ENCODE measurements at places on chromosomes 2 and 18.

GRCh38 chr18:61992285-61992684 lies 99.5 kb upstream of the RNF152 start:
- DNase-seq, result no peak

- DNase-seq, result no peak
These were observed 27.0 kb downstream of the CDH2 start for GRCh38 chr18:28149810-28150420.

DNA sequence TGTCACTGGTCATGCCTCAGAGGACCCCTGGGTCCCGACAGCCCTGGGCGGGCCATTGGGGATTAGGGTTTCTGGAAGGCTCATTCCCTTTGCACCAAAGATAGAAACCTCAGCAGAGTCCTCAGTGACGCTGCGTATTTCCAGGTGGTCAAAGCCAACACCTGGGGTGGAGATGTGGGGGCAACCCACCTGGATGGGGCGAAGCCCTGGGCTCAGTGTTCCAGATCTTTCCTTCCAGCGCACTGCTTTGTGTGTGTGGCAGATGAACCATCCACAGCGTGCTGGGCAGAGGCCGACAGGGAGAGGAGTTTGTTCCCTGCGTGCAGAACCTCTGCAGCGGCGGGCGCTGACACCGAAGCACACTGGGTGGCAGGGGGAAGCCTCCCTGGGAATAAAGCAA lies 143.9 kb downstream of the CTIF start:
- DNase-seq, result no peak

GRCh38 chr2:172858473-172858745 lies 122.8 kb downstream of the RAPGEF4 start:
- DNase-seq, result no peak

DNA sequence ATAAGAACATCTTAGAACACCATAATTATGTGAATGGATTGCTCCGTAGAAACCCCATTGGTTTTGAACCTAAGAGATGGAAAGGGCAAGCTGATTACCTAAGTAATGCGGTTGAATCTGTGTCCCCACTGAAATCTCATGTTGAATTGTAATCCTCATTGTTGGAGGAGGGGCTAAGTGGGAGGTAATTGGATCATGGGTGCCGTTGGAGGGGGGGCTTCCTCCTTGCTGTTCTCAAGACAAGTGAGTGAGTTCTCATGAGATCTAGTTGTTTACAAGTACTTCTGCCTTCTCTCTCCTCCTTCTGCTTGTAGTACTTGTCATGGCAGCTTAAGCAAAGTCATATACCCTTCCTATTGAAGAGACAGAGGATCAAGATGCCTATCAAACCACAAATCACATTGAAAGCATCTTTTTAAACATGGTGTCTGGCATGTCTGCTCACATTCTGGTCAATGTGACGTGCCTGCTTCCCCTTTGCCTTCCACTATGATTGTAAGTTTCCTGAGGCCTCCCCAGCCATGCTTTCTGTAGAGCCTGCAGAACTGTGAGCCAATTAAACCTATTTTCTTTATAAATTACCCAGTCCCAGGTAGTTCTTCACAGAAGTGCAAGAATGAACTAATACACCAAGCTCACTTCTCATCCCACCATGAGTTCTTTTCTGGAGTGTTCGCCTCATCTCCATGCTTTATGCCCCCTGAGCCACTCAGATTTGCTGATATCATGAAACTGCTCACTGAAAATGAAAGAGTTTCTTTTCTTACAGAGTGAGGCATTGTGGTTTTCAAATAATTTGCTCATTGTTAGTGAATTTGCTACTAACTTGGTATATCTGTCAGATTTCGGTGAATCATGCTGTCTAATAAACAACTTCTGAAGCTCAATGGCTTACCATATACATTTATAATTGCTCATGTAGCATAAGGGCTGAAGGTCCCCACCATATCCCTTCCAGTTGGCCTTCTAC lies 23.6 kb downstream of the KCNE4 start:
- no peak for DNase-seq

- no peak for DNase-seq
These were observed 45.0 kb downstream of the MBP start for GRCh38 chr18:77087393-77088141.

- DNase-seq, result no peak
These were observed 288.1 kb upstream of the CELF4 start for GRCh38 chr18:37853706-37854105.

GRCh38 chr18:57900906-57901435 lies 97.9 kb upstream of the ATP8B1 start:
- no peak for DNase-seq

DNA sequence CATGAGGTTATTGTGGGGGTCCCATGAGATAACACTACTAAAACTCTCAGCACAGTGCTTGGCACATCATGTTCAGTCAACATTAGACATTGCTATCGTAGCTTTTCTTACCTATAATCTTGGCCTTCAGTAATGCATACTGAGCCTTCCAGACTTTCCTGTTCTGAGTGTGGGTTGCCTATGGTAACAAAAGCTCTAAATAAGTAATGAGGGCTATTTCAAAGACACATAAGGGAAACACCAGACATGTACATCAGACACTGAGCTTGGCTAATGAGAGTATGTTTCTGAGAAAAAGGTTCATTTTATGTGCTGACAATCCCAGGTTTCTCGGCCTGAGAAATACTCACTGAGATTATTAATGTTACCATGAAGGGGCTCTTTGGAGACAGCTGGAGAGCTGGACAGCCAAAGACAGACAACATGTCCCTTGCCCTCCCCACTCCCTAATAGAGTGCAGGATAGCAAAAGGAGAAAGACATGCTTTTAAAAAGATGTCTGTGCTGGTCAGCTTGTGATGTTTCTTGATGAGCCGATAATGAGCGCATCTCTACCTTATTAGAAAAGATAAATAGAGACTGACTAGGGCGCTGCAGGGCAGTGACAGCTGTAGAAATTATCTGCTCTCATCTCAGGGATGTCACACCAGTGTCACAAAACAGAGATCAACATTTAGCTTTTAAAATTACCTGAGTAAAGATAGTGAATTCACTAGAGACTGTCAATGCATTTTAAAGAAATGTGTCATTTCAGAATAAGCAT lies 25.4 kb downstream of the POLE4 start:
- no peak for DNase-seq

GRCh38 chr18:49560624-49561288 lies 1.1 kb upstream of the LIPG start:
- DNase-seq, result no peak

DNA sequence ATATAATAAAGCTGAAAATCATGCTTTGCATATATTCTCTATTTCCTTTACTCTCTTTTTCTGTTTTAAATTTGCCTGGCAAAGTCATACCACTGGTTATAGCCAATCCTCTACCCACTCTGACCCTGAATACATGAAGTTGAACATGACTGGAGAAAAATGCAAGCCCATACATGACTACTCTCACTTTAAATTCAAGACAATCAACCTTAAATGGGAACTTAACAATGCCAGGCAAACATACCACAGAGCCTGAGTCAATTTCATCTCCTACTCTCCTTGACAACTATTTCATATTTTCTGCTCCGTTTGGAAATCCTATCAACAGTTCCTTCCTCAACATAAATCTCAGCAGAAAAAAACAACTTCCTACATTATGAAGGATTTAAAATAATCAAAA lies 22.6 kb downstream of the RAD51AP2 start:
- DNase-seq, result no peak

- no peak for DNase-seq
These were observed 481.3 kb downstream of the PIK3C3 start for GRCh38 chr18:42436222-42436765.

GRCh38 chr2:193502363-193503035 lies 1307.8 kb upstream of the TMEFF2 start:
- no peak for DNase-seq

GRCh38 chr2:217980591-217980990 lies 22.2 kb downstream of the TNS1 start:
- no peak for DNase-seq

DNA sequence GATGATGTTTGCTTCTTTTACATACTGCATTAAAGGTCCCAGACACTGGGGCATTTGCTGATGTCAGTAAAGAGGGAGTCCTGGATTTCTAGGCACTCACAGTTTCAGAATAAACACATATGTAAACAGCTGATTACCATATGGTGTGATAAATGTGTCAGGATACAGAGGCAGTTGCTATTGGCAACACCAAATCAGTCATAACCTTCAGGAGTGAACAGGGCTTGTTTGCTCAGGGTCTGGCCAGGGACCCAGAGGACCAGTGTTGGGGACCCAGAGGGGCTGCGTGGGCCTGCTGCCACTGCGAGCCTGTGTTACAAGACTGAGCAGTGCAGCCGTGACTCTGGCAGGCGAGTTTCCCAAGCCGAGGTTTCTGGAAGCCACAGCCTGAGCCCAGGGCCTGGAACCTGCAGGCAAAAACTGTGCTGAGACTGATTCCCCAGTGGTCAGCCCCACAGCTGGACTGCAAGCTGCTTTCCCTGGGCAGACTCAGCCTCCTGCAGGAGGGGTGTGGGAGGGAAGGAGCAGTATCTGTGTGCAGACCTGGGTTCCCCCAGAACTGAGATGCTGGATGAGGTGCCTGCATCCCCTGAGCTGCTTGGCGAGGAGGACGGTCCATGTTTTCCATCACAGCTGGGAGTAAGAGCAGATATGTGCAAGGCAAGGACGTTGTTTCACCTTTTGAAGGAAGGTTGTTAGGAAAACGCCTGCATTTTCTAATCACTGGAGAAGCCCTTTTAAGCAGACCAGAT lies 23.6 kb downstream of the ASAP2 start:
- no peak for DNase-seq

- no peak for DNase-seq
These were observed 19.1 kb upstream of the VIT start for GRCh38 chr2:36677386-36677785.

DNA sequence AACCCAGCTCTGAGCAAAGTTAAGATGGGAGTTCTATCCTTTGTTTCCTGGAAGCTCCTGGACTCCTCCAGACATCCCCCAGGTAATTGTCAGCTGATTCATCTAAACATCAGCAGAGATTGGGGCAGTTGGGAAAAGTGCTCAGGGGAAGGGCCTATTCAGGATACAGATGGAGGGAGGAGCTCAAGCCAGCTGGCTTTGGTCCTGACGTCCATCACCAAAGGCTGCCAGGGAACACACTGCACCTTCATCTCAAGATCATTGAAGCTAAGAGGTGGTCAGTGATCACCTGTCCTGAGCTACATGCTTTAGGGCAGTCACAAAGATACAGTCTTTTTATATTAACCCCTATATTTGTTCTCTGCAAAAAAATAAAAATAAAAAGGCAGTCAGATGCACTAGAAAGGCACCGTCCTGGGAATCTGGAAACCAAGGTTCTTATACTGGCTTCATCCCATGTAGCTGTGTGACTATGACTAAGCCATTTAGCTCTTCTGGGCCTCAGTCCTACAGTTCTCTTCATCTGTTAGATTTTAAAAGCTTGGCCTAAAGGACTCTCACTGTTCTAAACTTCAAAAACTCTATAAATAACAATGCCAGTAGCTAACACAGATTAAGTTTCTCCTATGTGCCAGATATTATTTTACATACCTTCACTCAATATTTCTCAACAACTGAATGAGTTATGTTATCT lies 446.5 kb downstream of the BCL11A start:
- no peak for DNase-seq

DNA sequence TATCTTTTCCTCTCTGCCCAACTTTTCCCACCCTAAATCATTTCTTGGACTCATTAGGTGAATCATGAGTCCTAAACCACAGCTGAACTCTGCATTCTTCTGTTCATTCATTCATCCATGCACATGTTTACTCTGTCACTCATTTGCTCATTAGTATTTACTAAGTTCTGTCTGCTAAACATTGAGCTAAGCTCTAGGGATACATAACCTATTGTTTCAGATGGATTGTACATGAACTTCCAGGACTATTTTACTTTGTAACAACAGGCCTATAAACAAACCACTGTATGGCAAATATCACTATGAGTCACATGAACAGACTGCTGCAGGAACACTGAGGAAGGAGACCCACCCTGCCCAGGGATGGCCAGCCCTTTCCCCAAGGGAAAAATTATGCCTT lies 14.6 kb upstream of the DYNC2LI1 start:
- DNase-seq, result no peak

- DNase-seq, result no peak
These were observed 65.4 kb downstream of the EPG5 start for GRCh38 chr18:45901654-45902210.

DNA sequence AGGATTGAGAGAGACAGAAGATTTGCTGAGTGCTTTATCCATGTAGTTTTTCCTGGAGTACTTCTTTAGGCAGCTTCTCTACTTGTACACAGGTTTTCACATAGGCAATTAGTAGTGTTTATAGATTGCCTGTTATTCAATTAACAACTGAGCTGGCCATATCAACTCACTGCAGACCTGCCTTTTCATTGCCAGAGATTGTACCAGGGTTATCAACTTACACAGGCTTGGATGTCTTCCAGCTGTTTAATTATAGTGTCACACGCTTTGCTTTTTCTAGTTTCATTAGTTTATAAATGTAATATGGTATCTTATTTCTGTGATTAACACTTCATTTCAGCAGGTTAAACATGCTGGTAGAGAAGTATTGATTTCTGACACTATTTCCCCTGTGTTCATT lies 125.9 kb downstream of the GPD2 start:
- no peak for DNase-seq

DNA sequence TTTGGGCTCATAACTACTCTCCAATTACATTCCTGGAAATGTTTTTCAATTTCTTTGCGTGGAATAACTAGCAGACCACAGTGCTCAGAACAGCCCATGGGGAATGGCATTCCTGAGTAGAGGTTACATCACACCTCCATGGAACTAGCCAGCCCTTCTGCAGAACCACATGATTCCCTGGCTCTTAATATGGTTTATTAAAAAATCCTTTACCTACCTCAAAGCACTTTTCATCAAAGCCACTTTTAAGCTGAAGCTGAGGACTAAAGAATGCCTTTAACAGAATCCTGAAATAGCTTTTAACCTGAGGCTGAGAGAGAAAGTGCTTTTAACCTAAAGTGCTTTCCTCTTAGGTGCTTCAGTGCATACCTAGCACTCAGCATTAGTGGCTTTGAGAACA lies 376.3 kb downstream of the ARHGAP15 start:
- no peak for DNase-seq

- DNase-seq, result no peak
These were observed 150.1 kb upstream of the LRRTM1 start for GRCh38 chr2:80454628-80455027.

DNA sequence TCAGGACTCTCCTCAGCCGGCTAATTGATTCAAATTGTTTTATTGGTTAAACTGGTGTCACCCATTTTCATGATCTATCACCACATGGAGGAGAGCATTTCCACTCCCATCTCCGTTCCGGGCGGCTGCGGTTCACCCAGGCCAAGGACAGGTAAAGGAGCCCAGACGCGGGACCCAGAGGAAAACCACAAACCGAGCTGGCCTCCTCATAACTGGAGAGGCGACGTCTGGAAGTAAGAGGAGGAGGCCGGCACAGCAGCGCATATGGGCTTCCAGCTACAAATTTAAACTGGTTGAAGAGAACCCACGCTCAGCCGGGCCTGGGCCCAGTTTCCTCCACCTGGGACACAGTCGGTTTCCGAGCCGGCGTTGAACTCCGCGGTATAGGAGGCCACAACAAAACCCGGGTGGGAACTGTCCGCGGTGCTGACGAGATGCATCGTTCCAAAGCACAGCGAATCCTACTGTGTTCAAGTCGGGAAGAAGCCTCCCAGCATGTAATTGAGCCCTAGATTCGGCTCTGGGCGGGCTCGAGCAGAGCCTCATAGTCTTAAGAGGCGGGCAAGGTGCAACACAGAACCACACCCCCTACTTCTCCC lies 3.0 kb upstream of the SKOR2 start:
- no peak for DNase-seq
